ENCODE measurements at places on chromosomes 11 and 22.

DNA sequence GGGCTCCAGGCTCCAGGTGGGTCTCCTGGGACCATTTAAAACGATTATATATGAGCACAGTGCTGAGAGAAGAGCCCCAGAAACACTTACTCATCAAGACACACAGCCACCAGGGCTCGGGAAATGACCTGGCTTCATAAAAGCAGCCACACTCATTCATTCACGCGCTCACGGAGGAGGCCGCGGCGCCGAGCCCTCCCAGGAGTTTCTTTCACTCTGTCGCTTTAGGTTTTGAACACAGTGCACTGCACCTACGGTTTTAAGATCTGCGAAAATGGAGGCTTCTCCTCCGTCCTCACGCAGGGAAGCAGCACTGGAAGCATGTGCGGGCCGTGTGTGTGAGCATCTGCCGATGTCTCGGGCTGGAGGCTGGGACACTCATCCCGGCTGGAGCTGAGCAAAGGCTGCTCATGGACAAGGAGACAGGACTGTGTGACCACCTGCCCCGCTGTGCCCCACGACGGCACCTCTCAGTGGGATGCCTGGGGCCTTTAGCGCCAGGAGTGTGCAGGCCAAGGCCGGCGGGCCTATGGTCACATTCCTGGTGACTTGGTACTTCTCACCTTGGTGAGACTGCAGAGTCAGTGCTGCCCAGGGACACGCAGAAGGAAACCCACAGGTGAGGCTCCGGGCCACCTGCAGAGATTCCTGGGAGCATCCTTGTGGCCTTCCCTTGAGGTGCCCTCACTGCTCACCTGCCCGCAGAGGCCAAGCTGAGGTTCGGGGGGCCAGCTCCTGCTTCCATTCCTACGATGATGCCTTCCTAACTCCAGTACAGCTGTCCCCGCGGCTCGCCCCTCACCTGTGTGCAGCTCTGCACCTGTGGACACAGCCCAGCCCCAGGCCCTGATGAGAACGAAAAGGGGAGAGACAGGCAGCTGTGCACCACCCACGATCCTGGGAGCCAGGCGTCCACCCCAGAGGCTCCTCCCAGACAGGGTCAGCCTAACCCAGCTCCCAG, 872.0 kb downstream of the BRD1 start:
- DNase-seq = no peak

- DNase-seq = no peak
Observed at GRCh38 chr11:123364080-123364479, 66.0 kb upstream of the GRAMD1B start.

DNA sequence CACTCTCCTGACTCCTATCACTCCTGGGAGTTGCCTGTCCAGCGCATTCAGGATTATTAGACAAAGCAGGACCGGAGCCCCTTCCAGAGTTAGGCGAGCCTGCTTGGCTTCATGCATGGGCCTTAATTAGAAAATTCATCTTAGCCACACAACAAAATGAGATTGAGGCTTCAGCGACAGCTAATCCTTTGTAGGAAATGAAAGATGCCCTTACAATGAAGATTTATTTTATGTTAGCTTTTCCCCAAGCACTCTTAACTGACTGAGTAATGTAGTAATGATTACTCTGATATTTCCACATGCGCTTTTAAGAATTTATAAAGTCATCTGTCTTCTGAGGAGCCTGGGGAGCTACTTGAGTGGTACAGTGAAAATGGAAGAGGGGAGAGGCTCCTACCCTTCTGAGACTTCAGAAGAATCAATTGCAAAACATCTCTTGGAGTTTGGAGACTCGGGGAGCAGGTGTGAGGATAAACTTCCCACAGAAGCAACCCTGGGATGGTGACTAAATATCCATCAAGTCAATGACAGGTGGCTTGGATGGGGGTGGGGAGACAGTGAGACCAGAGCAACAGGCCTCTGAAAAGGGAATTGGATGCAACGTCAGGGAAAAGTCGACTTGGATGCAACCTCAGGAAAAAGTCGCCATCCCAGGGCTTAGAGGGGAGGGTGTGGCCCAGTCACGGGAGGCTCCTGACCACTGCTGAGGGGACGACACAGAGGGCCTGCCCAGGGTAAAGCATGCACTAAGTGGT, 434.5 kb upstream of the B3GAT1 start:
- DNase-seq = no peak

DNA sequence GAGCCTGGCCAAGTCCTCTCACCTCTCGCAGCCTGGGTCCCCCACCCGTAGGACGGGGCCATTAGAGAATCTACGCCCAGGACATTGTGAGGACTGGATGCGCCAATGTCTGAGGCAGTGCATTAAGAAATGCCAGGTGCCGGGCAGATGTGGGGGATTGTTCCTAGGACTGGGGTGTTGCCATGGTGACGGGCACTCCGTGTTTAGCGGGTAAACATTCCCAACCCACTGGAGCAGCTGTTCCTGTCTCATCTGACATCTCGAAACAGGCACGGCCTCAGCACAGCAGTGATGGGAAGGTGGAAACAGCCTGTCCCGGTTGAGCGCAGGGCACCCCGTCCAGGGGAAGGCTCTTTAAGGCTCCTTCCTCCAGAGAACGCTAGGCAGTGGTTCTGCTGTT, 99.6 kb upstream of the RTL6 start:
- DNase-seq = no peak

DNA sequence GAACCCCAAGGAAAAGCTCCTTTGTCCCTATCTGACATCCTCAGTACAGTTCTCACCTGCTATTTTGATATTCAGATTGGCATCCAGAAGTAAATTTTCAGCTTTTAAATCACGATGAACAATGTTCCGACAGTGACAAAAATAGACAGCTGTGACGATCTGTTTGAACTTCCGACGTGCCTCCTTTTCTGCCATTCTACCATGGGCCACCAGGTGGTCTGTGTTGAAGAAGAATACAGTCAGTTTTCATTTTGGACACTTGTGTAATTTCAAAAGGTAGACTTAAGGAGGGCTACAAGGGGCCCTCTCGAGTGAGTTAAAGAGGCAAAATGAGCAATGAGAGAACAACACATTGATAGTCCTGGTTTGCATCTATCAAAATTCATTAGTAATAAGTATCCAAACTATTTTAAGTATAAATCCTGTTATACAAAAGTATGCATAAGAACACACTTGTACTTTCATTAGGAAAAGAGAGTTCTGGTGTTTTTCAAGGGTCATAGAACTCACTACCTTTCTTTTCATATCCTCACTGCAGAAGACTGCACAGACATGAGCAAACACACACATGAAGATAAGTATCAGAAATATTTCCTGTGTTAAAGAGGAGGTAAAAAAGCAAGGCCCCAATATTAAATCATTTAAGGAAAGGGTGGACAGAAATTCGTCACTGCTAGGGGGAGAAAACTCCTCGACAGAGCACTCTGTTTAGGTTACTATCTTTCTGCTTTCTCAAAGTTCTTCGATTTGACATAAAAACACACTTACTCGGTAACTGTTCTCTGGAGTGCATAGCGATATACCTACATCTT, 89.9 kb upstream of the APOA1 start:
- peak; percentile 17 for DNase-seq

DNA sequence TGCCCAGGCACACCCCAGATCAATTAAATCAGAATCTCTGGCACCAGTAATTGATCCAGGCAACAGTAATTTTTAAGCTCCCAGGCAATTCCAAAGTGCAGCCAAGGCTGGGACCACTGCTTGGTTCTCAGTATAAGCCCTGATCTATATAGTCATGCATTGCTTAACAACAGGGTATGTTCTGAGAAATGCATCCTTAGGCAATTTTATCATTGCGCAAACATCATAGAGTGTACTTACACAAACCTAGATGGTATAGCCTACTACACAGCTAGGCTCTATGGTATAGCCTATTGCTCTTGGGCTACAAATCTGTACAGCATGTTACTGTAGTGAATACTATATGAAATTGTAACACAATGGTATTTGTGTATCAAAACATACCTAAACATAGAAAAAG, 651 bp upstream of the C11orf42 start:
- no peak for DNase-seq

- DNase-seq = no peak
Observed at GRCh38 chr11:134862587-134863195, 450.6 kb upstream of the B3GAT1 start.

DNA sequence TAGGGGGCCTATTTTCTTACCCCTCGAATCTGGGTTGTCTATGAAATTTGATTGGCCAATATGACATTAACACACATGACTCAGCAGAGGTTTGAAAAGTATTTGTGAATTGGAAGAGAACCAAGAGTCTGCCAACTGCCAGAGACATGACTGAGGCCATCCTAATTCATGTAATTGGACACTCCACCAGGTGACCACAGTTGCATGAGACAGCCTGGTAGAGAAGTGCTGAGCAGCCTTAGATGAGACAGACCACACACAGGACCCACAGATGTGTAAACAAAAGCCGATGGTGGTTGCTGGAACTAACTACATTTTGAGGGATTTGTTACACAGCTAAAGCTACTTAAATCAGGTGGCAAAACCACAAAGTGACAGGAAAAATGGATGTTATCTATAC, 855 bp upstream of the MS4A5 start:
- no peak for DNase-seq

GRCh38 chr11:59729834-59730233, 16.2 kb upstream of the OR10V1 start:
- no peak for DNase-seq

GRCh38 chr22:37647928-37648327, 8.5 kb downstream of the SH3BP1 start:
- DNase-seq = no peak

DNA sequence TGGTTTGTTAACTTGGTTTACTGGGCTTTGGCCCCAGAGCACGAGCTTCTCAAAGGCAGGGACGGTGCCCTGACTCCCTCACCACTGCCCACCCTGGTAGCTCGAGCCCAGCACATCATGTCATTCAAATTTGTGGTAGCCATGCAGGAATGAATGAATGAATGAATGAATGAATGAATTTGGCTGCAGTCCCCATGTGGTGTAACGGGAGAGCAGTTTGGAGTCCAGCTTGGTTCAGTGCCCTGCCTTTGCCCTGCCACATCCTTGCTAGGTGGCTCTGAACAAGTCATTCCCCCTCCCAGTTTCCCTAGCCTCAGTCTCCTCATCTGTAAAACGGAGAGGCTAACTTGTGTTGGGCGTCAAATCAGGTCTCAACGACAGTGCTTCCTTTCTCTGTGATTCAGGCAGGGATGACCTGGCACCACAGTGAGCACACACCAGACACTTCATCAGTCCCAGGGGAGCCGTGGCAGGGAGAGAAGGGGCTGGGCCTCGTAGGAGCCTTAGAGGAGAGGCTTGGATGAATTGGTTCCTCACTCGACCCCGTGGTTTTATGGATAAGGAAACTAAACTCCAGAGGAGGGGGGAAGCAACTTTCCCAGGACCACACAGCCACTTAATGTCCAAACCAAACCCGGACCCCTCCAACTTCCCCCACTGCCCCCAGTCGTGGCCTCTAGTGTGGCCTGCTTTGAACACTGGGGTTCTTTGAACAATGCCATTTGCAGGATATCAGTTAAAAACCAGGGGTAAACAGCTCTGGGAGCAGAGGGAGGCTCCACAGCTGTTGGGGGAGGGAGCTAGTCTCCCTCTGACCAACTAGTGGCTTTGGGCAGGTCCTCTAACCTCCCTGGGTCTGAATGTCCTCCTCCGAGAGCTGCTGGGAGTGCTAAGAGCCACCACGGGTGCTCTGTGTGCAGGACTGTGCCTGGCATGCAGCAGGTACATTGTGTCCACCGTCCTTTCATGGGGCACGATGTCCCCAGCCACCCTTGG, 86.2 kb downstream of the CACNA1I start:
- no peak for DNase-seq

DNA sequence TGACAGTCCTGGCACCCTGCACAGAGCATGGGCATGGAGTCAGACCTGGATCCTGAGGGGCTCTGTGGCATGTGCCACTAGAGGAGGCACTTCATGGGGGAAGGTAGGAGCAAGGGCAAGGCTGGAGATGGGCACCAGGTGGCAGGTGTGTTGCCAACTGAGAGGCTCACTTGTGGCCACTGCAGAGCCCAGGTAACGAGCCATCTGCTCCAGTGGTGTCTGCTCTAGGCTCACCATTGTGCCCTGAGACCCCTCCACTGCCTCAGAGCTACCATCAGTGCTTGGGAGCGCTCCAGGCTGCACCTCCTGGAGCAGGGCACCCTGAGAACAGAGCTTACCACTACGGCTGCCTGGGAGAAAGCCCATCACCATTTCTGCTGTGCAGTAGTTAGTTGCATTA, 1.3 kb upstream of the ZDHHC8 start:
- DNase-seq = peak; percentile 8

DNA sequence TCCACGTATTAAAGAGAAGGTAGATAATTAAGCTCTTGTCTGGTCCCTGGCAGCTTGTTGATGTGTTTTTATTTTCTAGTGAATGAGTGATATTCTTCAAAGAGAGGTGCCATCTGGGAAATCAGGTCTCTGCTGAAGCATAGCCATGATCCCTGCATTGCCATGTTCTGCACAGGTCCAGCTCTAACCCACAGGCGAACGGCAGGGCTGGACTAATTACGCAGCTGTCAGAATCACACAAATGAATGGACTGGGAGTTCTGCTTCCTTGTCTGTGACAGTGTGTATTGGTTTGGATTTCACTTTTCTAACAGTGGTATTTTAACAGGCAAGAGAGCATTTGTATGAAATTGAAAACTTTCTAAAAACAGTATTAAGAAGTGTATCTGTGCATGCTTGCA, 235.6 kb downstream of the FAT3 start:
- DNase-seq = no peak

- no peak for DNase-seq
Observed at GRCh38 chr11:2570211-2570811, 125.5 kb downstream of the KCNQ1 start.

DNA sequence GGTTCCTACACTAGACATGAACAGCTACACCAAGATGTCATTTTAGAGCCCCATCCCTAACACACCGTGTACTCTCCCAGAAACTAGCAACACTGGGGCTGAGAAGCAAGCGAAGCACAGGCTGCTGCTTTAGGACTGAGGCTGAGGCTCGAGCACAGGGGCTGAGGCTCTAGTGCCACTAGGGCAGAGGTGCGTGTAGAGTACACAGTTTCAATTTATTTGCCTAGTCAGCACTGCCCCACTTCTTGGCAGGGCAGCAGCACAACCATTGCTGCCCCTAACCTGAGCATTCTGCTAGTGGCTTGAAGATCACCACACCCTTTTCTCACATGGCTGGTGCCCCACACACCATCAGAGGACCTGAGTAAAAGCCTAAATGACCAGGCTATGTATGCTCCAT, 713.2 kb downstream of the LRRC4C start:
- DNase-seq = no peak

- no peak for DNase-seq
Observed at GRCh38 chr11:2685566-2686359, 14.0 kb downstream of the KCNQ1OT1 start.

DNA sequence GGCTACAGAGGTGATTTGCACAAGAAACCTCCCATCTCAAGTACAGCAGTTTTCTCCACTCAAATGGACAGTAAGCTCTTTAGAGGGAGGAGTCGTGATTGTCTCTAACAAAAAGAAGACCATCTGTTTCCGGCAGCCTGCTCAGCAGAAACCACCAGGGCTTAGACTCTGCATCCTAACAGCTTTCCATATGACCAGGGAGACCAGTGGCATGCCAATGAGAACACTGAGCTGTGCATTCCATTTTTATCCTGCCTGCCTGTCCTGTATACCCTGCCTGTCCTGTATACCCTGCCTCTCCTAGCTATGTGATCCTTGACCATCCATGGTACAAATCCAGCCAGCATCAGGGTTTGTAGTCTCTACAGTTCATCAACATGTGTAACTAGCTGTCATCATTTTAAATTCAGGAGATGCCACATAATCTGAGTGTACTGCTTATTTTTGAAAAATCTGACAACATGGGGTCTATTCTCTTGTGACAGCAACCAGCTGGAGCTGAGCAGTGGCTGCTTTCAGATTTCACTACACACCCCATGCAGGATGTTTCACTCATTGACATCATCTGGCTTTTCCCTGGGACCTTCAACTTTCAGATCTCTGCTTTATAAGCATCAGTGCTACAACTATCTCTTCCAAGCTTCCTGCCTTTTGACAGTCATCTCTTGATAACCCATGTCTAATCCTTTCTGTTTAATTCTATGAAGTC, 50.5 kb upstream of the POU2AF2 start:
- no peak for DNase-seq
